ENCODE measurements at places on chromosomes 2 and 18.
A peak's percentile ranks its signal among the peaks of the same experiment; 100 is the strongest.

DNA sequence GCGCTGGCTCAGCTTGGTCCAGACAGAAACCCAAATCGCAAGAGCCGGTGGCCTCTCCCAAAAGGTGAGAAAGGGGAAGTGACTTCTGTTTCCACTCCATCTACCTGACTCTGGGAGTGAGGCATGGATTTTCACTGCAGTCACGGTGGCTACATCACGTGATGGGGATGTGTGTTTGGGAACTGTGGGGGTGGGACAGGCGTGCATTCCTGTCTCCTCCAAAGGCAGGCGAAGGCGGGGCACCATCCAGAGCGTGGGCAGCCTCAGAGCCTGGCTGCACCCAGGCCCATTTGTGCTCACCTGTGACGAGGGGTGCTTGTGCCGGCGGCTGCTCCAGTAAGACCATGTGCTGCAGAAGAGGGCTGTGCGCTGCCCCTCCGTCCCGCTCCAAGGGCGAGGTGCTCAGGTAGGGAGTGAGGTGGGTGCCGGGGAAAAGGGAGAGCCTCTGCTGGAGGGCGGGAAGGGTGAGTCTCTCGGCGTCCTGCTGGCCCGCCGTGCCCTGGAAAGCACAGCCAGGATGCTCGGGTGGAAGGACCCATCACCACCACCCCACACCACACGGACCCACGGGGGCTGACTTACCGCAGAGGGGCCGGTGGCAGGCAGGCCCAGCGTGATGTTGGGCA lies 266.8 kb downstream of the HDAC4 start:
- DNase-seq, result no peak

- no peak for DNase-seq
These were observed 339.3 kb upstream of the TMEFF2 start for GRCh38 chr2:192534072-192534471.

GRCh38 chr2:24763843-24764242 lies 29.3 kb downstream of the PTRHD1 start:
- no peak for DNase-seq

DNA sequence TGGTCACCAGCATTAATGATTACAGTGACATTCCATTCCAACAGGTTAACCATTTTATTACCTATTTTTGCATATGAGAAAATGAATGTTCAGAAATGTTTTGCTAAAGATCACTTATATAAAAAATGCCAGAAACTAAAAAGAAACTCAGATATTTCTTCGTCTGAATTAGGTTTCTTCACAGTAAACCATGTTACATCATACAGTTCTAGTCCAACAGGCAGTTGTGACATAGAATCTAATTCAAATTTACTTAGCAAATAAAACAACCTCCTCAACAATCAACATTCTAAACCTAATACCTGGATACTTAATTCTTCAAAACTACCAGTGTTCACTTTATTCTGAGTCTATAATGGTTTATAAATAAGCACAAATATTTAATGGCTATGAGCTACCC lies 416.3 kb upstream of the LRRTM4 start:
- no peak for DNase-seq

DNA sequence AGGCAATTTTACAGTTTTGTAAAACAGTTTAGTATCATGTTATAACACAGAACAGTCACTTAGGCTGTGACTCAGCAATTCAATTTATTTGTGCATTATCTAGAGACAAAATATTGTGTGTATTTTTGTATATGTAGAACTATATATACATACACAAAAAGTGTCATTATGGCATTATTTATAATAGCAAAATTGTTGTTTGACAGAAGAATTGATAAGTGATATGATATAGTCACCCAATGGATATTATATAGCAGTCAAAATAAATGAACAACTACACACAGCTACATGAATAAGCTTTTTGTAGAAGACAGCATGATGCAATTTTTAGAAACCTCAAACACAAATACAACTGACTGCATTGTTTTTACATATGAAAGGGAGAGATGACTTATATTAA lies 334.0 kb downstream of the TRIB2 start:
- DNase-seq, result no peak

GRCh38 chr2:147845411-147845971 lies 662 bp downstream of the ACVR2A start:
- DNase-seq, result peak; percentile 11

DNA sequence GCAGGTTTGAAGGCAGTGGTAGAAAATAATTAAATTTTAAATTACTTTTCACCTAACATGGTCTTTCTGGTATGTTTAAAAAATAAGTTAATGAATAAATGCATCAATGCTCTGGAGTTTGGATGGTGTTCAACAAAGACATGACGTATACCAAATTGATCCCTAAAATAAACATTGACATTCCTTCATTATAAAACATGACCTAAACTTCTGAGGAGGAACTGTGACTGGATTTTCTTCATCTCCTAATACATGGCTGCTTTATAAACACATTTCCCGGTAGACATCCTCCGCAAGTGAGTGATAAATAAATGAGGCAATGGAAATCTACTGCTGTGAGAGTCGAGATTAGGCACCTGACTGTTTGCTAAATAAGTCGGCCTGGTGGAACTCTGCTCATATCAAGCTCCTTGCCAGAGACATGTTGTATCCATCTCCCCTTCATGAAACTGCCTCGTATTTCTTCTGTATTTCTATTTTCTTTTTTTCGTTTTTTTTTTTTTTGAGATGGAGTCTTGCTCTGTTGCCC lies 362.3 kb downstream of the RNF144A start:
- no peak for DNase-seq

GRCh38 chr2:216388046-216388884 lies 16.0 kb upstream of the MARCHF4 start:
- no peak for DNase-seq

GRCh38 chr18:57826252-57826651 lies 23.1 kb upstream of the ATP8B1 start:
- no peak for DNase-seq

- DNase-seq, result no peak
These were observed 12.0 kb upstream of the GYPC start for GRCh38 chr2:126643972-126644371.

All from hematopoietic multipotent progenitor cell treated with erythropoietin and hydrocortisone succinate and interleukin-3 and kit ligand, for 8 days (in vitro differentiated cells).